ENCODE measurements at places on chromosomes 7 and 10.

DNA sequence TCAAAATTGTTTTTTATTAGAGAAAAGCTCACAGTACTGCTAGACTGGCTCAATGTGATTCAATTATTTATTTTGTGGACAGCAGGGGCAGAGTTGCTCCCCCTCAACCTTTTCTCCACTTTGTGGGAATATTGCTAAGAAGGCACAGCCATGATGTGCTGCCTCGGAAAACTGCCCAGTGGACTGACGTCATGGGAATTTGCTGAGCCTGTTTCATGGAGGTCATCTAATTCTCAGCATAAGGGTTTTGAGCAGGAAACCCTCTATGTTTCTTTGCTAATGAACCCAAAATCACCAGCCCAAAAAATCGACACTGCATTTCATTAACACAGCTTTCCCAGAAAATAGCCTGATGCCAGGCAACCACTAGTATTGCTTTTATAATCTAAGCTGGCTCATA lies 228.8 kb upstream of the FAM3C start:
- no peak for DNase-seq

GRCh38 chr7:120996333-120996987 lies 7.9 kb downstream of the CPED1 start:
- DNase-seq: no peak

- no peak for DNase-seq
Observed at GRCh38 chr7:91019686-91020385, 244.4 kb upstream of the FZD1 start.

DNA sequence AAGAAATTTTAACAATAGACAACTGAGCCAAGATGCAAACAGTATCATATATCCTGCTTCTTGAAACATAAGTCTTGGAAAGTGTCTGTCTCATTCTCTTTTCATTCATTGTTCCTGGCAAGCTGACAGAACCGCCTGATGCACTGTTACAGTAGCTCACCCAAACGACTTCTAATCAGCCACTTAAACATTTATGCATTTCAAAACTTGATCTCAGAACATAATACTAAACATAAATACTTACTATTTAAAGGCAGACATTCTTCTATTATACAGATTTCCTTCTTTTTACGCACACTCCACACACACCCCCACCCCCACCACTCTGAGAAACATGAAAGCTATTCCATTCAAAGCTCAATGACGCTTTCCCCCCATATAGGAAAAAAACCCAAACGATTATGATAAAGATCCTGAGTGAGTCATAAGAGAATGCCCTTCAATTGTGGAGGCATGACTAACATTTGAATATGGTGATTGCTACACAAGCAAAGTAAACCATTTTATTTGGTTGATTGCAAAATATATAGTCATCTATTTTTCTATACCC lies 30.5 kb downstream of the SHTN1 start:
- DNase-seq: no peak

- DNase-seq: no peak
Observed at GRCh38 chr10:23457632-23458417, 18.9 kb downstream of the OTUD1 start.

GRCh38 chr7:4325732-4326131 lies 356.4 kb upstream of the FOXK1 start:
- no peak for DNase-seq

DNA sequence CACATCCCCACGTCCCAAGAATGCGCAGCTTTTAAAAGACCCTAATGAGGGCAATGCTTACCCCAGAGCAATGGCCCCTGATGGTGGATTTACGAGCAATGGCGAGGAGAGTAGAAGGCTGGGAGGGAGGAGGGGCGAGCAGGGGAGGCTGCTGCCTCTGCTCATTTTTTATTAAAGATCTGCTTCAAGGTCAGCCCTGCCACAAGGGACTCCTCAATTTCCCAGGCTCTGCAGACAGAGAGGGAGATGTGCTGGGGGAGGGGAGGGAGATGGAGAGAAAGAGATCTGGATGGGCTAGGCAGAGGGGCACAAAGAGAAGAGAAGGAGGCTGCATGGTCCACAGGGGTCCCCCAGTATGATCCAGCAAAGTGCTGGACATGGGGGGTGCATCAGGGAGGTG lies 7.8 kb upstream of the SRRM3 start:
- no peak for DNase-seq
